ENCODE measurements at places on chromosomes 4 and X.

DNA sequence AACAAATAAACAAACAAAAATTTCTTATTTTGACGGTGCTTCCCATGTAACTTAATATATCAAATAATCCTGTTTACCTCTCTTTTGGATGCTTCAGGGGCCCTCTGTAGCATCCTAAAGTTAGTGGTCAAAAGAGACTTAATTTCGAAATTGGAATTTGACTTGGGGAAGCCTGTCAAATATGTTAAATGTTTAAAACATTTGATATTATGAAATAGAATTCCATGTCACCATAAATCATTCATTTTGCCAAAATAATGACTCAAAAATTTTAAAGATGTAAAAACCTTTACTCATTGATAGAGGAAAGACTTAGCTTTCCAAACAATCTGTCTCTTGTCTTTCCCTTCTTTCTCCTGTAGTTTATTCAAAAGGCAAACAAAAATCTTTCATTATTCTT, 20.6 kb upstream of the TEX13A start:
- DNase-seq: no peak

DNA sequence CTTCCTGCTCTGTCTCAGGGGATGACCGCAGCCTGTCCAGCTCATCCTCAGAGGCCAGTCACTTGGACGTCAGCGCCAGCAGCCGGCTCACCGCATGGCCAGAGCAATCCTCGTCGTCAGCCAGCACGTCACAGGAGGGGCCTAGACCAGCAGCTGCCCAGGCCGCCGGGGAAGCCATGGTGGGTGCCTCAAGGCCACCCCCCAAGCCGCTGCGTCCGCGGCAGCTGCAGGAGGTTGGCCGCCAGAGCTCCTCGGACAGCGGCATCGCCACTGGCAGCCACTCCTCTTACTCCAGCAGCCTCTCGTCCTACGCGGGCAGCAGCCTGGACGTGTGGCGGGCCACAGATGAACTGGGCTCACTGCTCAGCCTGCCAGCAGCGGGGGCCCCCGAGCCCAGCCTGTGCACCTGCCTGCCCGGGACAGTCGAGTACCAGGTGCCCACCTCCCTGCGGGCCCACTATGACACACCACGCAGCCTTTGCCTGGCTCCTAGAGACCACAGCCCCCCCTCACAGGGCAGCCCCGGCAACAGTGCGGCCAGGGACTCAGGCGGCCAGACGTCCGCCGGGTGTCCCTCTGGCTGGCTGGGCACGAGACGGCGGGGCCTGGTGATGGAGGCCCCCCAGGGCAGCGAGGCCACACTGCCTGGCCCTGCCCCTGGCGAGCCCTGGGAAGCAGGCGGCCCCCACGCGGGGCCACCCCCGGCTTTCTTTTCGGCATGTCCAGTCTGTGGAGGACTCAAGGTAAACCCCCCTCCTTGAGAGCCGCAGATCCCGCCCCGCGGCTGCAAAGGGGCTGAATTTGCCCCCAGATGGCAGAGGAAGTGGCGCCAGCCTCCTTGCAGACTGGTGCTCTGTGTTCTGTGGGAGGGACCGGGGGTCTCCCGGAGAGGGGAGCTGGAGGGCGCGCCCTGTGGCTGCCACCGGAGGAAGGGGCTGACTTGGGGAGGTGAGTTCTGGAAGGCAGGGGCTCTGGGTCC, 29.9 kb downstream of the DOK7 start:
- no peak for DNase-seq

- no peak for DNase-seq
Measured at GRCh38 chr4:185309770-185310169, 86.0 kb downstream of the LRP2BP start.

DNA sequence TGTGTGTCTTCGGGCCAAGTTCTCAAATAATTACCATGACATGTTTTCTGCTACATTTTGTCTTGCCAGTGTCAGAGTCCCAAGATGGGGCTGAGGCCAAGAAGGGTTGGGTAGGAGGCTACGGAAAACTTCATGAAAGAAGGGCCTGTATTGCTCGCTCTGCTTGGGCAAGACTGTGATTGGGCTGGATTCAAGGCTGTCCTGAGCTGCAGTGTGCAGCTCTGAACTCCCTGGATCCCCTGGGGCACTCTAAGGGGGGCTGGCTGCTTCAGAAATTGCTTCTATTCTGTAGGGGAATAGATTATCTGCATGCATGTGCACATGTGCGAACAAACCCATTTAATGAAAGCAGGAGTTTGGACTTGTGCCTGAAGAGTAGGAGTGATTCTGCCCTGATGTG, 13.6 kb downstream of the TSPAN6 start:
- no peak for DNase-seq
